GM10248 (cell line): ENCODE measurements at places on chromosomes 3 and 15.

DNA sequence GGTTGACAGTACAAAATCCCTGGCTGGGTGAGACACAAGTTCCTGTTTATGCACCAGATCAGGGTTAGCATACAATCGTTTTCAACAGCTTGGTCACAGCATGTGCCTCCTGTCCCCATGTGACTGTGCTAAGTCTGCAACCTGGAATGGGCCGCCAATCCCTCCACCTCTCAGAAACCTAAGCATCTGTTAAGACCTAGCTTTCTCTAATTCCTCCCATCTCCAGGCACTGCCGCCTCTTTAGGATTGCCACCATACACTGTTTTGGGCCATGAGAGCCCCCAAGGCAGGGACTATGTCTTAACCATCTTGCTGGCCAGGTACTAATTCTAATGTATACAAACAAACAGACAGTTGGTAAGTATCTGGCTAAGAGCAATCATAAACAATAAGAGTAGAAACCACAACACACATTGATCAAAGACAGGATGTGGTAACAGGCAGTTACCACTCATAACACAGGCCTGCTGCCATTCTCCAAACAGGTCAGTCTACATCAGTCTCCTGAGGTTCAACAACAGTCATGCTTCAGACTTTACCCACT, 25.6 kb downstream of the SEC22C start:
- DNase-seq: no peak

DNA sequence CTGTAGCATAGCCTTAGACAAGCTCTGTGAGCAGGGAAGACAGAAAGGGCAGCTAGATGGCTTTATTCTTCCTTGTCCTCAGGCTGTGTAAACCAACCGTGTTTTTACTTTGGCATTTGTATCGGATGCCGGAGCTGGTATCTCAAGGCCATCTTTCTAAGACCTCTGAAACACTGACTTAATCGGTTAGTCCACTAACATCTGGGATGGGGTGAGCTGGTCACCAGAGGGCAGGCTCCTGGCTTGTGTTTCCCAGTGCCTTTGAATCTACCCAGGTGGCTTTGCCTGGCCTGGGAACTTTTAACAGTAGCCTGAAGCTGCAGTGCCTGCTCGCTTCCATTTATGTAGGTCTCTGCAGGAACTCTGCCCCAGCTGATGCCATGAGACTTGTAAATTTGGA, 252.7 kb downstream of the NR1D2 start:
- DNase-seq: no peak

DNA sequence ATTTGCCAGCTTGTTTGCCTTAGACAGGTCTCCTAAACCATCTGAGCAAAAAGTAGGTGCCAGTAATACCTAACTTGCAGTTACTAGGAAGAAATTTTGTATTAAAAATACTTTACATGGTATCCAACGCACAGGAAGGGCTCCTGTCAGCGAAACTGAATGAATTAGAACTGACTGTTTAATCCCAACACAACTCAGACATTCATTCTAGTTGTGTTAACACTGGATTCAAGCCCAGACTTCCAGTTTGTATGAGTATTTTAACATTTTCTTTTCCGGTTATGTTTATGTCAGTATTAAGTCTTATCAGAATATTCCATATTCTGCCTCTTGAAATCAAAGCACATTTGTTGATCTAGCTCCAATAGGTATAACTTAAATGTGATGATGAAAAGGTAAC, 82.0 kb upstream of the SOX2 start:
- DNase-seq: no peak

DNA sequence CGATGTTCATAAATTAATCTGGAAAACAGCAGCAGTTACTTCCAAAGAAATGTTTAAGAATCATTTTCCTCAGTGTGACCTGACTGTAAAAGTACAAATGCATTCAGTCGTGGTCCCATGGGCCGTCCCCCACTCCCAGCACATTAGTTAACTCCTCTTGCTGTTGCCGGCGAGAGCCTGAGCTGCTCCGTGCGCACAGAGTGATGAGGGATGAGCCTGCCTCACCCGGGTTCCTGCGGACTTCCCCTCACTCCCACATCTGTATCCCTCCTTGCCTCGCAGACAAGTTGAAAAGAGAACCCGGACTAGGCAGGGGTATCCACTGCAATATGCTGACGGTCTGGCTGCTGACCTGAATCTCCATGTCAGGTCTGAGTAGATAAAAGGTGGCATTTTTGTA, 861.7 kb upstream of the NR2F2 start:
- no peak for DNase-seq

DNA sequence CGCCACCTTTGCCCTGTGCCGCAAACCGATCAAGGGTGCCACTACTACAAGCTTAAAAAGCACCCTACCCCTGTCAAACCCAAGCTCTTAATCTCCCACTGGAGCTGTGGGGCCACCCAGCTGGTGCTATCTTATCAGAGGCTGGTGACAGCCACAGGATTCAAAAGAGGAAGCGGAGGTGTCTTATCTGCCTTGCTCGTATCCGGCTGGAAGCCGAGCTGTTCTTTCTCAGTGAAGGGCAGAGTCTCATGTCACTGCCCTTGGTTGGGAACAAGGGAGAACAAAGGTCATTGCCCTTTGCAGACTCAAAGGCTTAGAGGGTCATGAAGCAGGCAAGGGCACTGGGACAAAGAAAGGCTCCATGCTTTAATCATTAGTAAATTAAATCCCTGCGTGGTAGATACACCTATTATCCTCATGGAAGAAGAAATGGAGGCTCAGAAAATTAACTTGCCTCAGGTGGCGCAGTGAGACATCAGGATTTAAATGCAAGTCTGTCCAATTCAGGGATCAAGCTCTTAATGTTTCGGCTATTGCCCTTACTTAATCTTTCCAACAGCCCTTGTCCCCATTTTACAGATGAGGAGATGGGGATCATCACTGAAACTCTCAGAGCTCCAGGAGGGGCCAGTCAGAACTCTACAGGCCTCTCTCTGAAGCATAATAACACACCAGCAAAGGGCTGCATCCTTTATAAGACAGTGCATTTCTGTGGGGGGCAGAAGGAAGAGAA, 360.0 kb upstream of the PROK2 start:
- DNase-seq: peak; percentile 49

DNA sequence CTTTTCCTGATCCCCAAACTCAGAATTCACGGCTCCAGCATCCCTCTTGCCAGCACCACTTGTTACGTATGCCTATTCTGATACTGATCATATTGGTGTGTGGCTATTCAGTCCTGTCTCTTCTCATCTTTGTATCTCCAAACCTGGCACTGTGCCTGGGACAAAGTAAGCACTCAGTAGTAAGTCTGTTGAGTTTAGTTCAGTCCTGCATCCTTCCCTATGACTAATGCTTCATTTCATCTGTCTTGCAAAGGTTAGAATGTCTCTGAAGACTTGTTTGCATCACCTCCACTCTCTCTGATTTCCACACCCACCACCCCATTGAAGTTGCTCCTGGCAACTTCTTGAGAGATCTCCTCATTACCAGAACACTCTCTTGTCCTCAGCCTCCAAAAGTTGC, 80.3 kb downstream of the HMG20A start:
- DNase-seq: no peak

GRCh38 chr3:8886546-8886945, 76.7 kb downstream of the RAD18 start:
- DNase-seq: no peak

DNA sequence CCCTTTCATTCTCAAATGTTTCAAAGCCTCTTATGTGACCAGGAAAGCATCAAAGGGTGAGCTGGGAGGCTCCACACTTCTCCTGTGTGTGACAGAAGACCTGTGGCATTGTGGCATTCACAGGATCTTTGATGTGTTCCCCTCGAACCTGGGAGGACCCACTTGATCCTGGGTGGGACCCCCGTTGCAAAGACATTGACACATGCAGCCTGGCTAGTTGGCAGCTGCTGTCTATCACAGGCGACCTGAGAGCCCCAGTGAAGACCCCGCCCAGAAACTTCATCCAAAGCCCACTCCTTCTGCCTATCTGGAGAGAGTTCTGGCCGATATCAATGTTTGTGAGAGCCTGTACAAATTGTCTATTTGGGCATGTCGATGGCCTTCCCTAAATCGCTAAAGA, 140.4 kb upstream of the ATP2B2 start:
- no peak for DNase-seq

DNA sequence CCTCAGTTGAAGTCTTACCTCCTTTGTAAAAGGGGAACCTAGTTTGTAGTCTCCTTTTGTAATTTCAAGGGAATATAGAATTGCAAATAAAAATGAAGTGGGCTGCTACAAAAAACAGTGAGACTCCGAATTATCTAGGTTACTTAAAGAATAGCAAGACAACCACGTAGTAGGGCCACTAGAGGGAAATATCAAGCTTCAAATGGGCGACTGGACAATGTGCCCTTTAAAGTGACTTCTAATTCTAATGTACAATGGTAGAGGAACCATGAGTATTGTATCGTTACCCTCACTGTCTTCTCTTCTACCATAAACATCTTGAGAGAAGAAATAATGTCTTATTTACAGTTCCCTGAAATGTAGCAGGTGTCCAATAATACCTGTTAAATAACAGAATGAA, 56.3 kb downstream of the TP63 start:
- DNase-seq: no peak

GRCh38 chr3:19173945-19174344, 25.6 kb downstream of the KCNH8 start:
- DNase-seq: no peak

- no peak for DNase-seq
Measured at GRCh38 chr15:65349338-65349737, 28.5 kb downstream of the IGDCC3 start.

DNA sequence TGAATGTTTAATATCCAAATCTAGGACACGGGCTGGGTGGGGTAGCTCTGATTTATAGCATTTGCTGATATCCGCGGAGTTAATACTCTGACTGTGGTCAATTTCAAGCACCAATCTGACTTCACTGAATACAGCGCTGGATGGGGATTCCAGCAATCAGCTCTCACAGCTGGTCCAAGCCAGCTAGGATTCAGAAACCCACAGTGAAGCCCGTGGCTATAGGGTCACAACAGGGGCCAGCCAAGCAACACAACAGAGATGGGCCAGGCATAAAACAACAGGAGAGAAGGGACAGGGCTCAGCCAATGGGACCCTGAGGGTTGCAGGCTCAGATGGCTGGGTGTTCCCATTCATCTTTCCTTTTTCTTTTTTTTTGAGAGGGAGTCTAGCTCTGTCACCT, 5.4 kb upstream of the LMAN1L start:
- no peak for DNase-seq

- no peak for DNase-seq
Measured at GRCh38 chr3:192866804-192867203, 50.9 kb downstream of the MB21D2 start.

GRCh38 chr3:83523470-83524073, 1435.2 kb upstream of the CADM2 start:
- DNase-seq: peak; percentile 13
